ENCODE measurements at places on chromosomes 4 and X.

DNA sequence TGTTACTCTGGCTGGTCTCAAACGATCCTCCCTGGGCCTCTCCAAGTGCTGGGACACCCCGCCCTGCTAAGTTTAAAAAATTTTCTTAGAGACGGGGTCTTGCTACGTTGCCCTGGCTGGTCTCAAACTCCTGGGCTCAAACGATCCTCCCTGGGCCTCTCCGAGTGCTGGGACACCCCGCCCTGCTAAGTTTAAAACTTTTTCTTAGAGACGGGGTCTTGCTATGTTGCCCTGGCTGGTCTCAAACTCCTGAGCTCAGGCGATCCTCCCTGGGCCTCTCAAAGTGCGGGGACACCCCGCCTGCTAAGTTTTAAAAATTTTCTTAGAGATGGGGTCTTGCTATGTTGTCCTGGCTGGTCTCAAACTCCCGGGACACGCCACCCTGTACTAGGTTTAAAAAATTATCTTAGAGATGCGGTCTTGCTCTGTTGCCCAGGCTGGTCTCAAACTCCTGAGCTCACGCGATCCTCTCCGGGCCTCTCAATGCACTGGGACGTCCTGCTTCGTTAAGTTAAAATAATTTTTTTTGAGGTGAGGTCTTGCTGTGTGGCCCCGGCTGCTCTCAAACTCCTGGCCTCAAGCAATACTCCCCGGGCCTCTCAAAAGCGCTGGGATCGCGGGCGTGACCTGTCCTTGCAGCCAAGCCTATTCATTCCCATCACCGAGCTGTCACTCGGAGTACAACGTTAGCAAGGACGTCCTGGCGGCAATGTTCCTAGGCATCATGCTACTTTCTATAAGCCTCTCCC is 1.1 kb downstream of the SLC25A6 start:
- no peak for DNase-seq

DNA sequence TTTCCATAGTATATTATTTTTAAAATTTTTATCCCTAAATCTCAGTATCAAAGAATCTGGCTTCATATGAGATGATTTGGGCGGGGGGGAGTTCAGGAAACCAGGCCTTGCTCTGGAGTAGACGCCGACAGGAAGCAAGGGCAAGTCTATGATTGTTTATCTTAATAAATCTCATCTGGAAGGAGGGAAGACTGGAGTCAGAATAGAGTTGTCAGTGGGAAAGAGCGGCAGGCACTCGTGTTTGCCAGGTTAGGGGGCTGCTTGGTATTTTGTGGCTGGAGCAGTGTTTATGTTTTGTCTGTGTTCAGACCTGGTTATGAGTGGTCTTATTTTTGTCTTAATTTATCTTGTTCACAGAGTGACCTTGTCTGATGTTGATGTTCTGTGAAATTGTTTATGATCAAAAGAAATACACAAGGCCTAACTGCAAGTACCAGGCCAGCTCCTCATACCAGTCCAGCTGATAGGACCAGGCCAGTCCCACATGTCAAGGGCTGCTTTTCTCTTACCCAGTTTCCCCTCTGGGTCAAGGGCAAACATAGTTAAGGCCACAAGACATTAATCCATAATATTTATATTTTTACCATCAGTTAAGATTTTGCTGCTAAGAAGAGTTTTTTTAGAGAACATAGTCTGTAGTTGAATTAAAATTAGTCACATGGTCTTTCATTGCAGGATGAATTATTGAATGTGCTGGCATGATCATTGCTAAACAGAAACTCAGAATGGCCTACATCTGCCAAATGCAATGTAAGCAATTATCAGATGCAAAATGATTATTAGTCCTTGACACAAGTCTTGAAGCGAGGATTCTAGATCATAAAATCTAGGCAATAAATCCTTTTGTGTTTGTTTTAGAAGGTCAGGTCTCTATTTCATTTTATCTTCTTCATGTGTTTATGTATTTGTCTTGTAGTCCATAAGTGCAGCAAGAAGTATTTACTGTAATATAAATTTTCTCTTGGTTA is 176.5 kb downstream of the GASK1B start:
- no peak for DNase-seq

DNA sequence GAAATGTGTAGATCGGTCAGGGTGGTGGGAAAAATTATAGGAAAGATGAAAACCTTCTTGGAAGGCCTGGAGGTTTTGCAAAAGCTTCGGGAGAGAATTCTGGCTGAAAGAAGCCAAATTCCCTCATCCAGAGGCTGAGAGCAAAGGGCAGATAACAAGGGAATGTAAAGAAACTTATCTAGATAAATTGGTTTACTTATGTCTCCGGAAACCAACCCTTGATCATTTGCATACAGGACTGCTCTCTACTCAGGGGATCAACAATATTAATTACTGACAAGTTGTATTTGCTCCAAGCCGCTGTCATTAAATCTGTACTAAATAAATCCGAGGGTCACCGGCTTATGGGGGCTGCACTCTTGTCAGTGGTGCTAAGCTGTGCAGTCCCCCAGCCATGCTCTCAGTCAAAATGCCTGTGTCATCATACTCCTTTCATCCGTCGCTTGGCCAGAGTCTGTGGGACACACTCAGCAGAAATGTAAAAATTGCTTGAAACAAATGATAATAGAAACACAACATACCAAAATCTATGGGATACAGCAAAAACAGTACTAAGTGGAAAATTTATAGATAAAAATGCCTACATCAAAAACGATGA is 715.7 kb downstream of the KCTD8 start:
- no peak for DNase-seq

DNA sequence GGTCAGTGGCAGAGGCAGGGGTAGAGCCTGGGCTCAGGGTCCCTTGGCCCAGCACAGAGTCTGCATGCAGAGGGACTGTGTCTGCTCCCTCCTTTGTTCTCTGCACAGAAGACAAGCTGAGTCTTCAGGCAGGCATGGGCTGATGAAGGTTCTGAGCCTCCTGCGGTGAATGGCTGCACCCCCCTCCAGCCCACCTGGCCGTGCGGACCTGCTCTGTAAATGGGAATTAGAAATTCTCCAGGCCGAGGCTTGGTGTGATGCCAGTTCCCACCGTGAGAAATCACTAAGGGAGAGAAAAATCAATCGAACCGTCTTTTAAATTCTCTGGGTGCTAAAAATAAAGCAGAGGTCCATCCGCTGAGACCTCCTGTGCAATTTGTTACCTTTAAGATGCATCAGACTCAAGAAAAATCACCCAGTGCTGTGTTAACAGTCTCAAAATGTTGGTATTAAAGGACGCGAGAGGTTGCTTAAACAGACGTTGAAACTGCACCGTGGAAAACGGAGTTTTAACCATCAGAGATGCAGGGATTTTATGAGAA is 96.0 kb downstream of the WFS1 start:
- no peak for DNase-seq

DNA sequence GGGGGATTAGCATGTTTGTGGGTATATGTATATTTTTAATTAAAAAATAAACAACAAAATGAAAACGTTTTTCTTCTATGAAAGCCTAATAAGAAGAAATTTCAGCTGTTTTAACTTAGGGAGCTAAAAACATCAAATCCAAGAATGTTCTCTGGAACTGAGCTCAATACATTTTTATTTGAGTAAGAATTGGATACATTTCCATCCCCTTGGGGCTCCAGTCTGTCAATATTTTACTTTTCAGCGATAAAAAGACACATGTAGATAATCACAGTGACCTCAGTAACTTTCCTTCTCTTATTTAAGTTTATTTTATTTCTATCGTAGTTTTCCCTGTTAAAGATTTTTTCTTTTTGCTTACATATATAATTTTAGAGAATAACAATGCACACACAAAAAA is 59.3 kb downstream of the ELOVL6 start:
- no peak for DNase-seq

- no peak for DNase-seq
Observed at GRCh38 chrX:154991039-154991438, 31.5 kb downstream of the F8 start.

- DNase-seq, result no peak
Observed at GRCh38 chrX:28550331-28550872, 36.8 kb upstream of the IL1RAPL1 start.

DNA sequence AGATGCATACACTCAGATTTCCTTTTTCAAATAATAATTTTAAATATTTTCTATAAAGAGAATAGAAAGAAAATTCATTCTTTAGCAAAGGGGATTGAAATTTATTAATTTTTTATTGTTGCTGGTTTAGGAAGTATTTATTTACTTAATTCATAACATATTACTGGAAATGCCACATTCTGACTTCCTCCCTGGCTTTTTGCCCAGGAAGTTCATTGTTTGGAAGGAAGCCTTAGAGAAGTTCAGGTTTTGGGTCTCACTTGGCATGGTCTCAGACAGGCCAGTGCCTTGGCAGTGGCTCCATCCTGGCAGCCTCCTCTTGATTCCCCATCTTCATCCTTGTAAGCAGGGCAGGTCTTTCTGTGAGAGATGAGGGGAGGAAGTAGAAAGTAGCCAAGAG is 50.5 kb downstream of the IL15 start:
- DNase-seq, result no peak

DNA sequence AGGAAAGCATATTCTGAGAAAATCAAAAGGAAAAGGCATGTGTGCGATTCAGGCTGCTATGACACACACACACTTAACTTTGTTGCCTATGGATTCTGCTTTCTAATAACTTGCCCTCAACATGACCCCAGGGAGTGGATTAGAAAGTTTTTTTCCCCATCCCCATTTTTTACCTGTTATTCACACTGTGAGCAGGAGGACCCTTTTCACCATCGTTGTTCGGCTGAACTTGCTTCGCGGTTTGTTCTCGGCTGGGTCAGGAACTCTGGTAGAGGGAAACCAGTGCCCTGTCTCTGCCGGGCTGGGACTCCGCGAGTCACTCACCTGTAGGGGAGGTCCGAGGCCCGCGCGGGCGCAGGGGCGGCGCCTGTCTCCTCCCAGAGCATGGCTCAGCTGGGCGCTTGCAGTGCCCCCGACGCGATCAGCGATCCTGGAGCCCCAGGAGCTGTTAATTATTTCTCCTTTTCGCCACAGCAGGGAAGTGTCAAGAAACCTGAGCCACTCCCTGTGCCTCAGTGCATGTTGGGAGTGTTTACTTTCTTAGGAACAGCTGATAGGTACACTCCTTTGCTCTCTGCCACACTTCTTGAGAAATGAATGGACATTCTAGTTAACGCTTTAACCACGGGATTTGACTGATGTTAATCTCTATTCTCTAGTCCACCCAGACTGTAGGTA is at the start of gene RASSF6:
Gene RASSF6 (minus strand): TSS at position 322 of the 678 bp plus-strand sequence. CDS start 8,641 bp downstream, outside the sequence.
- DNase-seq, result no peak

- DNase-seq, result no peak
Observed at GRCh38 chrX:16462912-16463311, 187.0 kb upstream of the S100G start.

DNA sequence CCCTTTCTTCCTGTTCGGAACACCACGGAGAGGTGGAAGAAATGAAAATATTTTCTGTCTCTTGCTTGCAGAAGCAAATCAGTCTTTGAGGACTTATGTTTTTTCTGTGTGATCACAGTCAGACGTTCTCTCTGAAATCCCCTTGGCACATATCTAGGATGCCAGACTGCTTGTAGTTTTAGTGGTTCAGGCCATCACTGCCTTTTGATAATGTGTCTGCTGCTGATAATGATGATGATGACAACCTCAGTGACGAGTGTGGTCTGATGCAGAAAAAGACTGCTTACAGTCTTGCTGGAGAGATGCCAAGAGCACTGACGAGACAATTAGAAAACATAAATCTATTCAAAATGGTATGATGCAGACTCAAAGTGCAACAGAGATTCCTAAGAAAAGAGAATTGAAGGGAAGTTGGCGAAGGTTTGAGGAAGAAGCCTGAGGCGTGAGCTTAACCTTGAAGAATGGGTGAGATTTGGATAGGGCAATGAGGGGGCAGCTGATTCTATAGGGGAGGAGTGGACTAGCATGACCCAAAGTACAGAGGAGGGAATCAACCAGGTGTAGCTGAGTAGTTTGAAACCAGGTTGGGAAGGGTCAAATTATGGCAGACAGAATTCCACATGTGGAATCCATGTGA is 7.9 kb downstream of the RAB33A start:
- no peak for DNase-seq

DNA sequence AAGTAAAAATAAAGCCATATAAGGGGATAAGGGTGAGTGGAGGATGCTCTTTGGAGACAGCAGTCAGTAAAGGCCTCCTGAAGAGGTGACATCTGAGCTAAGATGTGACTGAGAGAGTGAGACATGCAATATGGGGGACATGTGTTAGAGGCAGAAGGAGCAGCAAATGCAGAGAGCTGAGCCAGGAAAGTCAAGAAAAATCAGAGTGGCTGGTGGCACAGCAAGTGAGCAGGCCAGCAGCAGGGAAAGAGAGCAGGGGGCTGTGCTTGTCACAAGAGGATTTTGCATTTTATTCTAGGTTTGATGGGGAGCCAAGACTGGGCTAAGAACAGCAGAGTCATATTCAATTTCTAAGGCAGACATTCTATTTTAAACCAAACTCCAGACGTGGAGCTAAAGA is 394.5 kb downstream of the KCNIP4 start:
- no peak for DNase-seq

- no peak for DNase-seq
Observed at GRCh38 chrX:125404667-125405160, 85.0 kb downstream of the TEX13C start.

DNA sequence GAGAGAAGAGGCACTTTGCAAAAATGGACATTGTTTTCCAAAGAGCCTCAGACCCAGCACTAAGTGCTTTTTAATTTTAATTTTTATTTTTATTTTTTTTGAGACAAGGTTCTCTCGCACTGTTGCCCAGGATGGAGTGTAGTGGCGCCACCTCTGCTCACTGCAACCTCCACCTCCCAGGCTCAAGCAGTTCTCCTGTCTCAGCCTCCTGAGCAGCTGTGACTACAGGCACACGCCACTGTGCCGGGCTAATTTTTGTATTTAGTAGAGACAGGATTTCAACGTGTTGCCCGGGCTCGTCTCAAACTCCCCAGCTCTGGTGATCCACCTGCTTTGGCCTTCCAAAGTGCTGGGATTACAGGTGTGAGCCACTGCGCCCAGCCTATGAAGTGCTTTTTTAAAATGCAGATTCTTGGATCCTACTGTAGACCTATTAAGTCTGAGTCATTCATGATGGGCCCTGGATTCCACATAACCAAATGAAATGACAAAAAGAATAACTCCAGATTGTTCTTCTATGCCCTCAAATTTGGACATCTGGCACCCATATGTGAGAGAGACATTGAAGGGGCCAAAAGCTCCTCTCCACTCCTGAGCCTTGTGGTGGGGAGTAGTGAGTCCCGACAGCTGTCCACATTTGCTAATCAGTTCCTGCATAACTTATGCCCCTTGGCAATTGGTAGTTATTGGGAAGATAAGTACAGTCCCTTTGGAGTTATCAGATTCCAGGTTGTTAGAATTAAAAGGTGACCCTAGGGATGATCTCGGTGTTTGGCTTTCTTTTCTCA is 3.6 kb downstream of the NOCT start:
- no peak for DNase-seq

DNA sequence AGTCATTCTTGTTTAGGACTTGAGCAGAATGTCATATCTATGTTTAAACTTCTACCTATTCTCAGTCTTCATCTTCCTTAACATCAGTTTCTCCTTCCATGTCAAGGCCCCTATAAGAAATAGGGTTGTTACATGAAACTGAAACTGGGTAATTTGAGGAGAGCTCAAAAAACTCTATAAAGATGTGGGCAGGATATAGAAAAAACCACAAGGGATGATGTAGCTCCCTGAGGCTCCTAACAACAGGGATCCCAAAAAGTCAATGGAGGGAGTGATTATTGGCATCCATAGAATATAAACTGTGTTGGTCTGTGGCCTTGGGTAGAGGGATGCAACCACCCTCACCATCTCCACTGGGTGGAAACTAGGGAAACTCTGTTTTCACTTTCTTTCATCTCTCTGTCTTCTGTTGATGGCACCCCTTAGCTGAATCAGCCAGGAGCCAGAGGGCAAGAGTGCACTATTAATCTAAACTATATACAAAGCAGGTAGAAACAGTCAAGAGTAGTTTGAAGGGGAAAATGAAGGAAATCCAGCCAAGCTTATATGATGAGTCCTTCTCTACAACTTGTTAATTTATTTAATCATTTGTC is 27.6 kb downstream of the C4orf54 start:
- no peak for DNase-seq
